Spinal cord (tissue), 10 donors: ENCODE measurements at places on chromosomes 16 and 17. TPM values are rescaled to one million over a fixed set of nuclear protein-coding genes. Genes with fewer than 3 reads are reported as not detected.

DNA sequence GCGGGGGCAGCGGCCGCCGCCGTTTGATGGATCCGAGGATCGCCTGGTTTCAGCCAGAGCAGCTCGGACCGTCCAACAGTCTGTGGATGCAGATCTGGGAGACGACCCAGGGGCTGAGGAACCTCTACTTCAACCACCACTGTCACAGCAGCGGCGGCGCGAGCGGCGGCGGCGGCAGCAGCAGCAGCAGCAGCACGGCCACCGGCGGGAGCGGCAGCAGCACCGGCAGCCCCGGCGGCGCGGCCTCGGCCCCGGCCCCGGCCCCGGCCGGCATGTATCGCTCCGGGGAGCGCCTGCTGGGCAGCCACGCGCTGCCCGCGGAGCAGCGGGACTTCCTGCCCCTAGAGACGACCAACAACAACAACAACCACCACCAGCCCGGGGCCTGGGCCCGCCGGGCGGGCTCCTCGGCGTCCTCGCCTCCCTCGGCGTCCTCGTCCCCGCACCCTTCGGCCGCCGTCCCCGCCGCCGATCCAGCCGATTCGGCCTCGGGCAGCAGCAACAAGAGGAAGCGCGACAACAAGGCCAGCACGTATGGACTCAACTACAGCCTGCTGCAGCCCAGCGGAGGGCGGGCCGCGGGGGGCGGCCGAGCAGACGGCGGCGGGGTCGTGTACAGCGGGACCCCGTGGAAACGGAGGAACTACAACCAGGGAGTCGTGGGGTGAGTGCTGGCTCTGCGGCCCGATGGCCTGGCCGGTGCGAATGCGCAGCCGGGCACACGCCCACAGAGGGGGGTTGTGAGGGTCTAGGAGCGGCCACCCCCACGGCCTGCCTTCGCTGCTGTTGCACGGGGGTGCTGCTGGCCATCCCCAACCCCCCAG is 702 bp downstream of the TENT4B start:
- no peak overlapping the region for H3K27ac ChIP-seq
- no peaks in the 10 kb centered on the region for H3K36me3 ChIP-seq
- peak overlapping the region; percentile 57 for H3K4me3 ChIP-seq
- no peak for DNase-seq
- peaks cover 16% of the 10 kb centered on the region for H3K4me1 ChIP-seq

- no peak overlapping the region for H3K4me3 ChIP-seq
- peaks cover 86% of the 10 kb centered on the region for H3K36me3 ChIP-seq
- no peak for DNase-seq
- peaks cover 63% of the 10 kb centered on the region for H3K4me1 ChIP-seq
Observed at GRCh38 chr17:17137731-17138585, 68.2 kb downstream of the PLD6 start.

- H3K36me3 ChIP-seq = no peaks in the 10 kb centered on the region
- H3K27ac ChIP-seq = no peak overlapping the region
- H3K4me3 ChIP-seq = no peak overlapping the region
- no peaks in the 10 kb centered on the region for H3K27me3 ChIP-seq
- peaks cover 7% of the 10 kb centered on the region for H3K4me1 ChIP-seq
Observed at GRCh38 chr16:19804538-19805323, 79.9 kb downstream of the GPRC5B start.

- H3K4me3 ChIP-seq = no peak overlapping the region
- DNase-seq = no peak
- H3K36me3 ChIP-seq = no peaks in the 10 kb centered on the region
- H3K27me3 ChIP-seq = no peaks in the 10 kb centered on the region
Observed at GRCh38 chr16:997440-998051, 16.0 kb downstream of the SOX8 start.

Gene ACE
- 6.3 TPM for total RNA-seq

Gene CES5A
- 0.30 TPM for total RNA-seq

- H3K36me3 ChIP-seq = no peaks in the 10 kb centered on the region
- H3K27ac ChIP-seq = no peak overlapping the region
- H3K27me3 ChIP-seq = no peaks in the 10 kb centered on the region
- H3K4me1 ChIP-seq = no peaks in the 10 kb centered on the region
Observed at GRCh38 chr17:37888881-37889280, 35.3 kb upstream of the TBC1D3K start.

Gene TMED6
- total RNA-seq = 0.33 TPM

DNA sequence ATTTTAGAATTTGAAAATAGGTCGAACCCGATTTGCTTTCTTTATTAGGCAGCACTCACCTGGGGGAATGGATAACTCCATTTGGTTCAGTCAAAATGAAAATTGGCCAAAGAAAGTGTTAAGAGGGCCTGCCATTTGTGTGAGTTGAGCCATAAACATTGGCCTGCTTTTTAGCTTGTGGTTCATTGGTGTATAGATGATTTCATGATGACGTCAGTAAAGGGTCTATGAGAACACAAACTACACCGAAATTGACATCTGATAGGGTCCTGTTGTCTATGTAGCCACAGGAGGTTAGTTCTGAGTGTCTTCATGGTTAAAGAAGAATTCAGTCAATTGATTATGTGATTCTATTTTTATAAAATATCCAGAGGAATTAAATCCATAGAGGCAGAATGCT is 1001.5 kb upstream of the EEF2KMT start:
- H3K36me3 ChIP-seq = no peaks in the 10 kb centered on the region
- H3K4me3 ChIP-seq = no peak overlapping the region
- no peaks in the 10 kb centered on the region for H3K4me1 ChIP-seq
- no peak overlapping the region for H3K27ac ChIP-seq
- no peak for DNase-seq

- no peaks in the 10 kb centered on the region for H3K27me3 ChIP-seq
- no peak overlapping the region for H3K4me3 ChIP-seq
- no peaks in the 10 kb centered on the region for H3K4me1 ChIP-seq
- H3K27ac ChIP-seq = no peak overlapping the region
- no peak for DNase-seq
Observed at GRCh38 chr16:79912592-79913310, 312.2 kb upstream of the MAF start.

Gene TBKBP1
- 10.4 TPM for total RNA-seq

- H3K4me3 ChIP-seq = no peak overlapping the region
- H3K36me3 ChIP-seq = no peaks in the 10 kb centered on the region
- no peak overlapping the region for H3K27ac ChIP-seq
- DNase-seq = no peak
Observed at GRCh38 chr16:77540646-77541045, 105.8 kb upstream of the ADAMTS18 start.
